ENCODE measurements at places on chromosomes 13 and 19.

GRCh38 chr19:58558623-58559274 lies 338 bp upstream of the UBE2M start:
- peak; percentile 100 for DNase-seq

DNA sequence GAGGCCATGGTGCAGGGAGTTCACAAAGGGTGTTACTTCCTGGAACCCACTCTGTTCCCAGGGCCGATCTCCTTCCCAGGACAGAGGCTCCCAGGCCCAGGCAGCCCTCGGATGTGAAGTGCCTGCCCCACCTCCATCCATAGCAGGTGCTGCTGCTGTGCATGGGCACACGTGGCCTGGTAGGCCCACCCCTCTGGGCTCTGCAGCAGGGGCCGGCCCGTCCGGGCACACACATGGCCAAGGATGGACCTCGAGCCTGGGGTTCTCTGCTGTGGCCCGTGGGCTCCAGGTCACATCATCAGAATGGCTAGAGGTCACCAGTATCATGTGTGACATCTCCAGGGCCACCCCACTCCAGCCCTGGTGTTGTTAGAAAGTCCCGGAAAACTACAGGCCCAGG lies 71.8 kb downstream of the GADD45B start:
- no peak for DNase-seq

DNA sequence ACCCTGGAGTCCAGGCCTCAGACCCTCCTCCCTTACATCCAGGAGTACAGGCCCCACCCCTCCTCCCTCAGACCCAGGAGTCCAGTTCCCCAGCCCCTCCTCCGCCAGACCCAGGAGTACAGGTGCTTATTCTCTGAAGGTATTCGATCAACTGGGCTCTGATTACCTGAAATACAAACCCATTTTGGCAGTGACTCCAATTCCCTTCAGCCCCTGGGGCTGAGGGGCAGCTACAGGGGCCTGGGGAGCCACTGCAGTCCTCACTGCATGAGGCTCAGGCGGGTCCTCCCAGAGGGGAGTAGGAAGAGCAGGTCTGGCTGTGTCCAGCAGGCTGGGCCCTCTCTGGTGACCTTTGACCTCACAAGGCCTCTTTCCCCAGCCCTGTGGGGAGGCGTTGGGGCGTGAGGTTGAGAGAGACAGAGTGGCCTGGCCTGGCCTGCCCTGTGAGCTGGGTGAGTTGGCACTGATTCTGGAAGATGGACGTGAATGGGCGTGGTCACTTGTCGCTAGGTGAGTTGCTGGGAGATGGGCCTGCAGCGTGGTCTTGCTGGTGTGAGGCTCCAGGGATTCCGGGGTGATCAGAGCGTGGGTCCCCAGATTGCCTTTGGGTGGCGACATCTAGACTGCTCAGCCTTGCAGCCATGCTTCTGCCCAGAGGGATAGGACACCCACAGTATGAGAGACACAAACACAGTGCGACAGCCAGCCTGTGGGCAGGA lies 3.1 kb downstream of the BCAT2 start:
- no peak for DNase-seq

GRCh38 chr13:34265046-34265679 lies 447.2 kb downstream of the RFC3 start:
- no peak for DNase-seq

DNA sequence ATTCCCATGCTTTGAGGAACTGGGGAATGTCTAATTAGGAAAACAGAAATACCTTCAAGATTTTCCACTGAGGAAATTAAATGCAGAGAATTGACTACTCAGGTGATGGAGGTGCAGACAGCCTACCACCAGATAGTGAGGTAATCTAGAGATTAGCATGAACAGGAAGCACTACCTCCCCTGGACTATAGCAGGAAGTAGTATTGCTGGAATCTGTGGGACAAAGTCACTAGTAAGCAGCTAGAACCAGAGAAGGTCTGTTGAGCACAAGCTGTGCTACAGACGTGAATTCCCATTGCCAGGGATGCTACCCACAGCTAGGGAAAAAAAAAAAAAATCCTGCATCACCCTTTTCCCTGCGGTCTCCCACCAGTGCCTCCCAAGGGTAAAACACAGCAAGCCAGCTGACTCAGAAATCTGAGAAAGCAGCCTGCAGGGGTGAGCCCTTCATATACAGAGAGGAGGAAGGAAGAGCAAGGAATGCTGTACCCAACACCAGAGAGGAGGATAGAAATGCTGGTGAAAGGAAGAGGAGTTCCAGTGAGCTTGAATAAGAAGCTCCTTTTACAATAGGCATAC lies 10.2 kb downstream of the ENOX1 start:
- no peak for DNase-seq

GRCh38 chr19:14495672-14496028 lies 277 bp downstream of the GIPC1 start:
- DNase-seq: no peak

DNA sequence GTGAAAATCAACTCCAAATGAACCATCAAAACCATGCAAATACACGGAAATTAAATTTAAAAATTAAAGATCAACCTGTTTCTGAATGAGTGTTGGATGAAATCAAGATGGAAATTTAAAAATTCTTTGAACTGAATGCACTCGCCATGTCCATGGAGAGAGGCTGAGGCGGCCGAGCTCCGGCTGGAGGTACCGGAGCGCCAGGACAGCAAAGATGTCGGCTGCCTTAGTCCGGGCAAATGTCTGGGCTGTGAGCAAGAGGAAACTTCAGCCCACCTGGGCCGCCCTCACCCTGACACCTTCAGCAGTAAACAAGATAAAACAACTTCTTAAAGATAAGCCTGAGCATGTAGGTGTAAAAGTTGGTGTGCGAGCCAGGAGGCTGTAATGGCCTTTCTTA lies 5.3 kb upstream of the ZNF506 start:
- DNase-seq: no peak

GRCh38 chr19:41308450-41309179 lies 1.4 kb upstream of the CCDC97 start:
- peak; percentile 93 for DNase-seq

- no peak for DNase-seq
These were observed 1.0 kb downstream of the FSTL3 start for GRCh38 chr19:677201-677600.

DNA sequence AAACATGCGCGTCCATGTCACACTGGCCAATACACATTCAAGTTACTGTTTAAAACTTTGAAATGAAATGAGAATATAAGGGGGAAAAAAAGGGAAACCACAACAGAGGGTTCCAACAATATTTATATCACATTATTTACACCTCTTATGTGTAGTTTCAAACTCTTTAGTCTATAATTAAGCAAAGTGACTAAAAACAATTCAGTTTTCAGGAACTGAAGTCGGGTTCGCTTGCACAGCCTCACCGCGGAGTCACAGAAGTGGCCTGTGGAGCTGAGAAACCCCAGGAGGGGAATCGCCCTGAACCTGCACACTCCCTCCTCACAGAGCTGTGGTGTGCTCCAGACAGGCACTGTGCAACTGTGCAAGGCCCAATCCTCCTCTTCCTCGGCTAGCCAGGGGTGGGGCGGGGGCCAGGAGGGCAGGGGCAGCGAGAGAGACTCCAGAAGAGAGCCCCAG lies 75.9 kb downstream of the STK24 start:
- DNase-seq: no peak

DNA sequence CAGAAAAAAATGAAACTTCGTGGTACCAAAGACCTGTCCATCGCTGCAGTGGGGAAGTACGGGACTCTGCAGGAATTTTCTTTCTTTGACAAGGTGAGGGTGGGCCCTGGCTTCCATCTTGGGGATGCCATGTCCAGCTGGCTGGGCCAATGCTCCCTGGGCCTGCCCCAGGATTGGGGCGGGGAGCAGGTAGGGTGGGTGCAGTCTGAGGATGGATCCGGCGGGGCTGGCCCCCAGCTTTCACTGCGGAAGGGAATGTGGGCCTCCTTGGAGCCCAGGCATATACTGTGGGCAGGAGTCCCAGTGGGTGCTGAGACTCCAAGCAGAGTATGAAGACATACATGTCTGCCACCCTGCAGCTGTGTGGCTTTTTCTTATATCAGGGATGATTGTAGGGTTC lies 23.9 kb downstream of the SIN3B start:
- DNase-seq: no peak

- DNase-seq: peak; percentile 79
These were observed 6.9 kb downstream of the PKN1 start for GRCh38 chr19:14440049-14440448.

DNA sequence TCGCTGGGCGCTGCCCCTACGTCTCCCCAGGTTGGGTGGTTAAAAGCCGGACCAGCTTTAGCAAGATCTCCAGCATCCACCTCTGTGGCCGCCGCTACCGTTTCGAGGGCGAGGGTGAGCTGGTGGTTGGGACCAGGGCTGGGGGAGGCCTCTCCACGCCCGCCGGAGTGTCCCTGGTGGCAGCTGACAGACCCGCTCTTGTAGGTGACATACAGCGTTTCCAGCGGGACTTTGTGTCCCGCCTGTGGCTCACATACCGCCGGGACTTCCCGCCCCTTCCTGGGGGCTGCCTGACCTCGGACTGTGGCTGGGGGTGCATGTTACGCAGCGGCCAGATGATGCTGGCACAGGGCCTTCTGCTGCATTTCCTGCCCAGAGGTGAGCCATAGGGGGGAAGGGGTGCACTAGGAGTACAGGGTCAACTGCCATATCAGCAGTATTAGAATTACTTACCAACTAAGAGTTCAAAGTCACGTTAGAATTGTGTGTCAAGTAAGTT lies 1.1 kb downstream of the ATG4D start:
- DNase-seq: peak; percentile 21

- no peak for DNase-seq
These were observed 64.9 kb downstream of the HSPH1 start for GRCh38 chr13:31096654-31097302.

GRCh38 chr19:17616961-17617806 lies 61.7 kb downstream of the COLGALT1 start:
- DNase-seq: no peak

DNA sequence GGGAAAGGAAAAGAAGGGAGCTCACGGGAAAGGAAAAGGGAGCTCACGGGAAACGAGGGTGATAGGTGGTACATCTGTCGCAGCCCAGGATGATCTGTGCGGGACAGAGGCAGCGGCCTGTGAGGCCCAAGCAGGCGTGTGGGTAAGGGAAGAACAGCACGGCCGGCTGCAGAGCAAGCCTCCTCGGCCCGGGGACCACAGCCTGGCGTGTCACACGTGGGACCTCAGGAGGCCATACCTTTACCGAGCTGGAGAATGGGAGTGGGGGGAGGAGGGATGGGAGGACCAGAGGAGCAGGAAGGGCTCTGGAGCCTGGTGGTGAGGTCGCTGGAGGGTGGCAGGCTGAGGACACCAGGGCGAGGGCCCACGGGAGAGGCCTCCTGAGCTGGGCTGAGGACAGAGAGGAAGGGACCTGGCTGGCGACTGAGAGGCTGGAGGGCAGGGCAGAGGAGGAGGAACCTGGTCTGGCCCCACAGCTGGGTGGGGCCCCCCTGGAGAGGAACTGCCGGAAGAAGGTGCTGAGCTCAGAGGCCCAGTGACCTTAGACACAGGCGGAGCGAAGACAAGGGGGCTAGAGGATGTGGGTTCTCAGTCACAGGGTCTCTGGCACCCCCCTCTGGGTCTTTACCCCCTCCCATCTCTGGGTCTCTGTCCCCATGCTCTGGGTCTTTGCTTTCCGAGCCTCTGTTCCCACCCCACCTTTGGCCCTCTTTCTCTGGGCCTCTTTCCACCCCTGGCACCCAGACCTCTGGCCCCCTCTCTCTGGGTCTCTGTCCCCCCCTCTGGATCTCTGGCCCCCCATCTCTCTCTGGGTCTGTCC lies 2.9 kb upstream of the FTL start:
- peak; percentile 53 for DNase-seq

DNA sequence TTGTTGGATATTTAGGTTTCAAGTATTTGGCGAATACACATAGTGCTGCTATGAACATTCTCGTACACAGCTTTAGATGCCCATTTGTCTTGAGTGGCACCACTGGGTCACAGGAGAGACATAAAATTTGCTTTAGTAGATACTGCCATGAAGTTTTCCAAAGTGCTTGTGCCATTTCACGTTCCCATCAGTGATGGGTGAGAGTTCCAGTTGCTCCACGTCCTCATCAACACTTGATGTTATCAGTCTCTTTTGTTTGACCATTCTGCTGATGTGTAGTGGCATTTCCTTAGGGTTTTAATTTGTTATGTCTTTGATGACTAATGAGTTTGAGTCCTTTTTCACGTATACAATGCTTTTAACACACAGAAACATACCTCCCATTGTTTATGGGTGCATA lies 11.0 kb downstream of the ZSWIM9 start:
- DNase-seq: no peak

- DNase-seq: no peak
These were observed 197.8 kb downstream of the NALCN start for GRCh38 chr13:101218484-101218883.

DNA sequence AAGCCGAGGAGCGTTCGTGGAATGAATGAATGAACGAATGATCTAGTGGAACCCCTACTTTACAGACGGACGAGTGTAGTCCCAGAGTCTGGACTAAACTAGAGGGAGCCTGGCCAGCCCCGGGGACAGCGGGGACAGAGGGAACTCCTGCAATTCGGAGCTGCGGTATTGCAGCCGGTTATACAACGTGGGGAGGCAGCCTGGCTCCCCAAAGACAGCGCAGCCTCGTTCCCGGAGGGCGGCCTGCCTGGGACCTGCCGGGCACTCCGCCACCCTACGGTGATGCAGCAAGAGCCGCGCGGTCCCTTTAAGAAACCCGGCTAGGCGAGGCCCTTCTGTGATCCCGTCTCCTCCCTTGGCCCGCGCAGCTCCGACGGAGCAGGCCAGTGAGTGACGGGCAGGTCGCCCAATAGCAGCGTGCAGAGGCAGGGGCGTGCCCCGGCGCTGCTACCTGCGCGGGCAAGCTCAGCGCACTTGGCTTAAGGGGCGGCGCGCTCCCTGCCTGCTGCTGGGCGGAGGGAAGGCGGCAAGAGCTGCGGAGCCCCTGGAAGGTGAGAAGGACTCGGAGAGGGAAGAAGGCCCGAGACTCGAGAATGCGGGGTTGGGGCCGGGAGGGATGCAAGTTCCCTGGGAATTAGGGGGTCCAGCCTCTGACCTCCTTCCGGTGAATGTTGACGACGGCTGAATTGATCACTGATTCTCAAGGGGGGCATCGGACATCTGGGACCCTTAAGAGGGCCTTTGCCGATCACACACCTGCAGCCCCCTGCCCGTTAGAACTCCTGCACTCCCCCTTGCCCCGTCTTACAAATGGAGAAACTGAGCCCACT lies at the start of gene ABCA7:
TSS of gene ABCA7 (plus strand) at position 462 of the 830 bp plus-strand sequence. CDS start 1,255 bp downstream, outside the sequence.
- peak; percentile 99 for DNase-seq

All from CD4-positive, alpha-beta T cell treated with Interleukin-21 for 1 hour (primary cell).